ENCODE measurements at places on chromosomes 12 and 14.
A peak's percentile ranks its signal among the peaks of the same experiment; 100 is the strongest.

GRCh38 chr12:121917950-121918678 lies at the start of gene CFAP251:
CFAP251 (plus strand) TSS chr12:121918592; CDS start chr12:121921306, 2,714 bp downstream.
- DNase-seq, result peak; percentile 93

DNA sequence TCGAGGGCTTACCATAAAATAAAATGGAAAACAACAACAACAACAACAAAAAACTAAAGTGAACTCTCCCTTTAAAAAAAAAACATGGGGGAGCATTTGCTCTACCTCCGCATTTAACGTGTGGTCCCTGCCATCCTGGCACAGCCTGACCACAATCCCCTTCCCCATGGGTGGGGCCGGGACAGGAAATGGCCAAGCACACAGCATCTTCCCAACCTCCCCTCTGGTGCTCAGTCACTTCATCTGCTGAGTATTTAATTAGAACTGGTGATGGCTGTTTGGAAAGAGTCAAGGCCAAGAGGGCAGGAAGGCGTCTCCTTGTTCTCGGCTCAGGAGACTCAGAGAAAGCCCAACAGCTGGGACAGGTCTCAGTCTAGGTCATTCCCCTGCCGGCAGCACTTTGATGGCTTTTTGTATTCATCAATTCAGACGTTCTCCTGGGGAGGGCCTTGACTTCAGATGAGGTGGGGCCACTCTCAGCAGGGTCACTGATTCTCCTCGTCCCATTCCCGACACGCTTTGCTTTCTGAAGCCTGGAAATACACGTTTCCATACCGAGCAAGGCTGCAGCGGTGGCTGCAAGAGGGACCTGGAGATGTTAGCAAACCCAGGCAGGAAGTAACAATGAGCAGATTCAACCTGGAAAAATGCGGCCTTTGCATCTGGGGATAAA lies 44.4 kb downstream of the ANO2 start:
- DNase-seq, result no peak

DNA sequence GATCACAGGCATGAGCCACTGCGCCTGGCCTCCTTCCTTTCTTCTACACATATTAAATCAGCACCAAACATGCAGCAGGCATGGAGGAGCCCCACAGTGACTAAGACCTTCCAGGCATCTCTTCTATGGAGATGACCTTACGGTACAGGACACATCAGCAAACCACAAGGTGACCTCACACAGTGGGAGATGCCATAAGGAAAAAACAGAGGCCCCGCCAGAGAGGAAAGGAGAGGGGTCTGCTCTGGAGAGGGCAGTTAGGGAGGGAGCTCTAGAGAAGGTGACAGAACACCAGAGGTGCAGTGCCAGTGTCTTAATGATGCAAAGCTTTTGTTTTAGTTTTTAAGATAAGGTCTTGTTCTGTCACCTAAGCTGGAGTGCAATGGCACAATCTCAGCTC lies 81.1 kb upstream of the ESRRB start:
- no peak for DNase-seq

DNA sequence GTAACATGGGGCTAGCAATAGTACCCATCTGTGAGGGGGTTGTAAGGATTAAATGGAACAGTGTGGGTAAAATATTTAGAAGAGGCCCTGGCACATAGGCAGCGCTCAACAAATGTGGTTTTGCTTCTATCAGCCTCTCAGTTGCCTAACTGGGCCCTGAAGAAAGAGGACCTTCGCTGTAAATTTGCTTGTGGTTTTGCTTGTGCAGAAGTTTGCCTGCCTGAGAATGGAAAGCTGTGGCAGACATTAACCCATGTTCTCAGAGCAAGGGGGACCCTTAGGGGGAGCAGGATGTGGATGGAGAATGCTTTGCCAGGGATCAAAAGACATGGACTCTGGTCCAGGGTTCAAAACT lies 160.1 kb downstream of the BRMS1L start:
- no peak for DNase-seq

DNA sequence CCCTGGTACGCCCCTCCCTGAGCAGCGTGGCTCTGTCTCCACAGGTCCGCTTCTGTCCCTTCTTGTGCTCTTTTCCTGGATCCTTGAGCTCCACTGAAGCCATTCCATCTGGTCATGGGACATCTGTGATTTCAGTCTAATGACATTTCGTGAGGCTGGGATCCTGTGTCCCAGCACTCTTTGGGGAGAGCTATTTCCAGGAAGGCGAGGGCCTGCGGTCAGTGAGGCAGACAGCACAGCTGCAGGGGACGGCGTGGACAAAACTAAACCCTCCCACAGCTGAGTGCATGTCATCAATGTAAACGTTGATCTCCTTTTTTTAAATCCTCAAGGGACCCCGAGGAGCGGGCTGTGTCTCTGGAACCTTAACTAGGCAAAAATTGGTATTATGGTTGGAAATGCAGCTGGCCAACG lies 127.7 kb downstream of the DACT1 start:
- DNase-seq, result no peak

- DNase-seq, result no peak
Measured at GRCh38 chr14:82740547-82740946, 1206.9 kb upstream of the SEL1L start.

GRCh38 chr14:69873877-69874780 lies 5.1 kb upstream of the SMOC1 start:
- no peak for DNase-seq

DNA sequence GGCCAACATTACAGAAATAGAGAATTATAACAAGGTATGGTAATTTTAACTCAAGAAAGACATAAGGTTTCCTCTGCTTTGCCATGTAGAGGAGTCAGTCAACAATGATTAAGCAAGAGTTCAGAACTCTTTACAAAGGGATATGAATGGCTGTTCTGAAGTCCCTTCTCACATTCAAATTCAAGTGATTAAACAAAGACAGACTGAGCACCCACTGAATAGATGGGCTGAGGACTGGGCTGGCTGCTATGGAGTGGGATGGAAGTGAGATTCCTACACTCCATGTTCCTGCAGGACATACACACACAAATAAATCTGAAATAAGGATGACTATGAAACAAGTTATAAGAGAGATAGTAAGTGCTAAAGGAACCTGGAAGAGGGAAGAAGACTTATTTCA lies 199.0 kb upstream of the GRIP1 start:
- DNase-seq, result no peak

GRCh38 chr12:62116986-62117385 lies 143.2 kb upstream of the USP15 start:
- DNase-seq, result no peak

- DNase-seq, result no peak
Measured at GRCh38 chr14:50865391-50866076, 6.3 kb upstream of the ABHD12B start.

DNA sequence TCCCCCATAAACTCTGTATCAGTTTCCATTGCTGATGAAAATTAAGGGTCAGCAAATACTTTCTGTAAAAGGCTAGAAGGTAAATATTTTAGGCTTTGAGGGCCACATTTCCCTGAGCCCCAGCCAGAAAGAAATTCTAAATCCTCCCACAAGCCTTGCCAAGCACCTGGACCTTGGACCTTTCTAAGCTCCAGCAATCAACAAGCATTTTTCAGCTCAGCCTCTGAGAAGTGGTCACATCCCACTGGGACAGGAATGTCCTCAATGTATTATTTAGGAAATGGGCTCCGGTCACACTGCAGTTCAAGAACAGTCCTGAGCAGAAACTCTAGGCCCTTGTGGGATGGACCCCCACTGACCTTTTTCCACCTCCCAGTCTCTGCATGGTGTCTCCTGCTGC lies 55.9 kb downstream of the WSCD2 start:
- DNase-seq, result no peak

DNA sequence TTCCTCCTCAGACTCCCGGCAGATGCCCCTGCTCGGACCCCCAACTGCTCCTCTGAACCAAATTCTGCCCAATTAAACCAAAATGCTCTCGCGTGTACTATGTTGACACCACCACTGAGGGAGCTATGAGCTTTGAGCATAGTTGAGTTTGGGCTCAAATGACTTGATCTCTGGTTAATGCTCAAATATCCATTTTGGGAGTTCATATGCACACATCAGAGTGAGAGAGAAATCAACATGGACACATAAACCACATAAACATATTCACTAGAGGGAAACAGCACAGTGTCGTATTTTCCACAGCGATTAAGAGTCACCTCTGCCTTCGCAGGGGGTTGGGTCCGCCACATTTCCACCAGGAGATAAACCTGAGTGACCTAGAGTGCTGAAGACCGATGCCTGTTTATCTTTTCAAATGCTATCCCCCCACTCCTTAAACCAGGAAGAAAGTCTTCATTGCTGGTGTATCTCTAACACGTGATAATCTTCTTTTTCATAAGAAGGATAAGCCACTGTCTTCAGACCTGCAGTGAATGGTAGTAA lies 59.4 kb upstream of the FOXN3 start:
- DNase-seq, result no peak

GRCh38 chr14:60760209-60760608 lies 25.6 kb downstream of the MNAT1 start:
- no peak for DNase-seq

DNA sequence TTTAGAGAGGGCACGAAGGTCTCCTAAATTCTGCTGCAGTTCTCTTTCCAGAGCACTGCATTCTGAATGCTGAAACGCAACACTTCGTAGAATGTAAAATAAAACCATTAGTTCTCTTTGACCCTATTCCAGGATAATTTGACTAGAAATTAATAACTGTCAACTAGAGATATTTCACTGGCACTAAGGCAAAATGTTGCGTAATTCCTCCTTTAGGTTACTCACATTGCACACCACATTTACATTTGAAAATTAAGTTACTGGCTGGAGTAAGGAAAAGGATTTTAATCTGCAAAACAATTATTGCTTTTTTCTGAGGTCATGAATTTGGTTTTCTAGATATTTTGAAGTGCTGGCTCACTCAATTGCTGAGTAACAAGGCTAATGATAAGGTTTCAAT lies 58.0 kb upstream of the TRHDE start:
- DNase-seq, result no peak

GRCh38 chr12:6752167-6752920 lies 597 bp downstream of the MLF2 start:
- no peak for DNase-seq

DNA sequence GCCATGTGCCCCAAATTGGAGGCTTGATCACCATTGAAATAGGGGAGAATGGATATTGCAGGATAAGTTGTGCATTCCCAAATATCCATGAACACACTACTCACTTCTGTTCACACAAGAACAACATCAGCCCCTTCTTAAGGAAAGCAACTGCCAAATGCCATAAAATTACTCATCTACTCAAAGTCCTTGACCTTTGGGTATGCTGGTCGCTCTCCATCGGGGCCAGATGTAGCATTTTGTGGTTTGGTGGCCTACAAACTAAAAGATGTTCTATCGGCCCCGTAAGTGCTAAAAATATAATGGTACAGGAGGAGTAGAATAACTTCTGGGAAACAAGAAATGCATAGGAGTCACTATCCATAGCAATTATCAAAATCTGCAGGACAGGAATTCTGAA lies 362.6 kb downstream of the AEBP2 start:
- no peak for DNase-seq

DNA sequence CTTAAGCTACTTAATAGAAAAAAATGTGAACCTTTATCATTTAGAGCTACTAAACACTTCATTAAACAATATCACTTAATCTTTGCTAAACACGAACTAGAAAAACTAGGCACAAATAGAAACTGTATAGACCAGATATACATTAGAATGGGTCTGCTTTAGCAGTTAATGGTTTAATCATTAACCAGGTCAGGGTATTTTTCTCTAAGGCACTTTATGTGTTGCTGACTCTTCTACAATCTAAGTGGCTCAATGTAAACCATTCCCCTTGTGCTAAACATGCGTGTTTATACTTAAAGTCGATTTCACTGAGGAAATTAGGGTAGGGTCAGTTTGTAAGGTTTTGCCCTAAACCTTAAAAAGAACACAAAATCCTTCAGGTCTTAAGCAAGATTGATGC lies 29.7 kb downstream of the TMCC3 start:
- no peak for DNase-seq

DNA sequence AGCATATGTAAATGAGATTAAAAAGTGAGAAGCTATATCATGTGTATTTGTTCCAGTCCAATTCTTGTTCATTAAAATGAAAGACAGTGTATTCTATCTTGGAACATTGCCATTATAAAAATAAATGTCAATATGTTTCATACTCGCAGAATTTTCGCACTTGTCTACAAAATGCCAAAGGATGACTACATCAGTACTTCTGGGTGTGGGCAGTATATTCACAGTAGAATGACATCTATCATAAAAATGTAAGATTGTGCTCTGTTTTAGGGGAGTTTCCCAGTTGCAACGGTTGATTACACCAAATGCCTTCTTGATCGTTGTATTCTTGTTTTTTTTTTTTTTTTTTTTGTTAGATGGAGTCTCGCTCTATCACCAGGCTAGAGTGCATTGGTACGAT lies 292.3 kb upstream of the E2F7 start:
- no peak for DNase-seq

DNA sequence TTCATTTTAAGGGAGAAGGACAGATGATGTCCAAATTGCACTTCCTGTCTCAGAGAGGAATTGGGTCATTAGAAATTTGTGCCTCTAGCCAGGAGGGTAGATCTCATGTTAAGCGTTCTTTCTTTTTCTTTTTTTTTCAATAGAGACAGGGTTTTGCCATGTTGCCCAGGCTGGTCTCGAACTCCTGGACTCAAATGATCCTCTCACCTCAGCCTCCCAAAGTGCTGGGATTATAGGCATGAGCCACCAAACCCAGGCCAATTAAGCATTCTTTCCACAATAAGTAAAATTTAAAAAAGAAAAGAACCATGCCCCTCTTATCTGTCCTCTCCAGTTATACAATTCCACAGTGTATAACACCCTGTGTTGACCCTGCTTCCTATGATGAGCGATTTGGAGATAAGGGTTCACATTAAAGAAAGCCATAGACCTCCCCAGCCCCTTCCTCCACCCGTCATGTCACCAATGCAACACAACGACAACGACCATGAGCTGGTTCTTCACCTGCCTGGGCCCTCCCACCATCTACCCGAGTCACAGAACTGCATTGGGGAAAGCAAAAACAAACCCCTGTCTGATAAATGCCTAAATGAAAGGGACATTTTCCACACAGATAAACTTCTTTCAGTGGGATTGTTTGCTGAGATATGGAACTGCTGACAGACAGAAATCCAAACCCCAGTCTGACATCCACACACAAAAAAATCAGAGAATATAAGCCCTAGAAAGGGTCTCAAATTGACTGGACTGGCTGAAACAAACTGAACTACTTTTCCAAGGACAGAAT lies 37.3 kb downstream of the SSH1 start:
- DNase-seq, result no peak

DNA sequence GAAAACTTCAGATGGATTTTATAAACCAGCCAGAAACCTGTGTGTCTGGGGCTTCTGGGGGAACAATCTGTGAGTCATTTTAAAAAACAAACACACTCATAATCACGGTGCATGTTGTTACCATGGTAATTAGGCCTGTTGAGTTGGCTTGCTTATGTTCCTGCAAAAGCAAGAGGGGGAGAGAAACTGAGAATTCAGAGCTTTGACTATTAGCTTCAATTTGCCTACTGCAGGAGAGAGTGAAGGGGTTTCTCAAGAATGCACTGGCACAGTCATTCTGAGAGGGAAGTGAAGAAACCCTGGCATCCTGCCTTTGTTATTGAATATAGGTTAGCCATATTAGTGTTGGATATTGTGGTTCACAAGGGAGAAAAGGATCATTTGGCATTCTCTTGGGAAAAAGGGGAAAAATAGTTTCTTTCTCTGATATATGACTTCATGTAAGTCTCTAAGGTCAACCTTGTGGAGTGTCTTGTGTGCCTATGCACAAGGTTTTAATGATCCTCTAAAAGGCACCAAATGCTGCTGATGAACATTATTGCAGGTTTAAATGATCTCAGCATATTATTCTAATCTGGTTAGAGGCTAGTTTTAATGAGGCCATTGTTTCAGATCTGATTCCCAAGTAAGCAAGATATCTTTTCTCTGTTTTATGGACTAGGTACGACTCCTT lies 12.9 kb downstream of the GNG2 start:
- no peak for DNase-seq

- no peak for DNase-seq
Measured at GRCh38 chr14:87060405-87060804, 932.6 kb downstream of the GALC start.

Measured in activated T-helper 1 cell treated with Interleukin-2 at 50 U/mL for 16 hours (primary cell).